ENCODE measurements at places on chromosomes 12 and 14. TPM values are rescaled to one million over a fixed set of nuclear protein-coding genes. Genes with fewer than 3 reads are reported as not detected.

DNA sequence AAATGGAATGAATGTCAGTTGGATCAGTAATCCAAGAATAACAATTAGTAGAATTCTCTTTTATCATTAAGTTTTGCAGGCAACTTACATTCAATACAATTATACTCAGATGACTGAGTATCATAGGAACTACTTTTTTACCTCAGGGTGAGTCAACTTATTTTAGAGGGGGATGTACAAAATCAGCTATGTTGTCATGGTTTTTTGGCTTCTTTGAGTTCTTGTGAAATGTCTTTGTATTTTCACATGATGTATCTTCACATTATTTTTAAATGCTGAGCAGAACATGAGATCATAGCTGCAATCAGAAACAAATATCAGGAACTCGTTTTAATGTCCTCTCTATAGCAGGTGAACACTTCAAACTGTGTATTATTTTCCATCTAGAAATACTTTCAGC is 65.3 kb upstream of the PTPRR start:
- DNase-seq = no peak

RNASE3 gene
- total RNA-seq = not detected

- no peak for DNase-seq
Measured at GRCh38 chr12:100823963-100824362, 29.4 kb downstream of the ANO4 start.

DNA sequence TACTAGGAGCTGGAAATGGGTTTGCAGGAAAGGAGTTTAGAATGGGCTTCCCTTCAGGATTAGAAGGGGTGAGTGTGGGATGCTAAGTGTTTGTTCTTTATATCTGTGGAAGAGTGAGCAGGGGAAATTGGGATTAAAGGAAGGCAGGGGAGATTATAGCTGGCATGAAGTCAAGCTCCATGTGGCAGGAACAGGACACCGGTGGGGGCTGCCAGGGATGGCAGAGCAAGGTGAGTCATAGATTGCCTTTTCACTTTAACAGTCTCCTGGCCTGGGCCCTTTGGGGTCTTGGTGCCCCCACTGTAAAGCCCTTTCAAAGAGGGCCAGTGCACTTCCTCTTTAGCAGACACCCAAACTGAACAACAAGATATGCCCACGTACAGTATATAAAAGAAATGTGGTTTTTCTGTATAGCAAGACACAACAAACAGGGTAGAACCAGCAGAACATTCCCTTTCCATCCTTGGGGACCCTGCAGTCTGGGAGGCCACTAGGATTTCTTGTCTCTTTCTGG is 23.1 kb upstream of the FBXO21 start:
- DNase-seq = no peak

- DNase-seq = no peak
Measured at GRCh38 chr12:29244159-29244765, 95.2 kb downstream of the FAR2 start.

- peak; percentile 60 for DNase-seq
Measured at GRCh38 chr12:13864081-13864673, 117.2 kb downstream of the GRIN2B start.

- no peak for DNase-seq
Measured at GRCh38 chr12:100899301-100899700, 104.7 kb downstream of the ANO4 start.

GRCh38 chr12:108722992-108723766 is 8.1 kb downstream of the CORO1C start:
- no peak for DNase-seq

- DNase-seq = no peak
Measured at GRCh38 chr12:92539110-92539749, 163.6 kb upstream of the PLEKHG7 start.

HSPA2 gene
- total RNA-seq = 1.5 TPM

TMEM119 gene
- total RNA-seq = 0.70 TPM

DNA sequence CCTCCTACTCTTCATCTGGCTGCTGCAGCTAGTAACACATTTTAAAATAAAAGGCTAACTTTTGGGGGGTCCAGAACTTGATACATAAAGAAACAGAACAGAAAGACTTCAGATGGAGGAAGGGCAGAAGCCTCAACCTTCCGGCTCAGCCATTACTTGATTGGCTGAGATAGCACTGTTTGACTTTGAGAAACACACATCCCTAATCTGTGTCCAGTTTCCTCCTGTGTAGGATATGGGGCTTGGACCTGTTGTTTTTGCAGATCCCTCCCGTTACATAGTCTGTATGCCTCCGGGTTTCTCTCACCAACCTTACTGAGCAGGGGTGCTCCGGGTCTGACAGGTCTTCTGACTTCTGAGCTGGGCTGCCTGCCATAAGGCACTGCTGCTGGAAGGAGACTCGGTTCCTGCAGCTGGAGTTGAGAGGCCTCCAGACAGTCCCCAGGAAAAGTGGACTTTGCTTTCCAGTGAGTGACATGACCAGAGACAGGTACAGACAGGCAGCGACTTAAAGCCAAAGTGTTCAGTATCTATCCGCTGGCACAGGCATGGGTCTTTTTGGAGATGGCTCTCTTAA is 8.3 kb upstream of the ZNF641 start:
- DNase-seq = no peak

GRCh38 chr14:61477712-61478462 is 156.5 kb downstream of the PRKCH start:
- peak; percentile 58 for DNase-seq

- DNase-seq = no peak
Measured at GRCh38 chr12:97257726-97258125, 204.9 kb upstream of the RMST start.

CD9 gene
- 55.9 TPM for total RNA-seq

GALNT8 gene
- total RNA-seq = 0.73 TPM

DNA sequence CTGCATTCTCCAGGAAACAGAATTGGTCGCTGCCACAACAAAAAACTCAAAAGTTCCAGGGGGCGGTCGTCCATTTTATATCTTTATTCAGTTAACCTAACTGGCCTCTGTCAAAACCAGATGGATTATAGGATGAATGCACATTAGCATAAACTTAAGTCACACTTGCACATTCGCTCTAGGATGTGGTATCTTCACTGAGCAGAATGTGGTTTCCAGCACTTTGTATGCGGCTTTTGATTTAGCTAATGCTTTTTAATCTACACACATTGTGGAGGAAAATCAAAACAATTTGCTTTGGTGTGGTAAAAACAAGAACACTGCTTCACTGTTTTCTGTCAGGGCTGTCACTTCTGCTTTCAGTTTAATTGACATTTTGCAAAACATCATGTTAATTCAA is 4.5 kb downstream of the TAS2R50 start:
- DNase-seq = no peak

GRCh38 chr12:109273354-109273753 is 35.7 kb downstream of the FOXN4 start:
- DNase-seq = no peak

- DNase-seq = no peak
Measured at GRCh38 chr14:95316821-95317220, 2.9 kb downstream of the CLMN start.

GRCh38 chr14:75144944-75145343 is 18.1 kb upstream of the NEK9 start:
- DNase-seq = no peak

IFI27 gene
- total RNA-seq = 1.3 TPM

GRCh38 chr14:105467249-105467941 is 7.2 kb upstream of the CRIP2 start:
- DNase-seq = no peak

- DNase-seq = no peak
Measured at GRCh38 chr12:120710805-120711296, 593 bp downstream of the UNC119B start.

BEGAIN gene
- total RNA-seq = 1.3 TPM

DNA sequence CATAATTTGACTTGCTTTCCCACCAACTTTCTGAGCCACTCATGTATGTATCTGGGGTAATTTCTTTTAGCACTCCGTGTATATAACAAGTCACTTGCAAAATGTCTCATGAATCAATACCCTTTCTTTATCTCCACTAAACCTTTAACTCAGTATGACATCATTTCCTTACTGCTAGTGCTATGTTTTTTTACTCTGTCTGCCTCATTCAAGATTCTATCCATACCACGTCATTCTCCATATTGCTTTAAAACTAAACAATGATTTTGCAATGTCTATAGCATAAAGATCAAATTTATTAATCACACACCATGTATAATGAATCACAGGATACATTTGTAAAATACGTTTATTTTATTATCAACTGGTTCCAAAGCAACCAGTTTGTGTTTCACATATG is 178.2 kb downstream of the PIK3C2G start:
- DNase-seq = no peak

DNA sequence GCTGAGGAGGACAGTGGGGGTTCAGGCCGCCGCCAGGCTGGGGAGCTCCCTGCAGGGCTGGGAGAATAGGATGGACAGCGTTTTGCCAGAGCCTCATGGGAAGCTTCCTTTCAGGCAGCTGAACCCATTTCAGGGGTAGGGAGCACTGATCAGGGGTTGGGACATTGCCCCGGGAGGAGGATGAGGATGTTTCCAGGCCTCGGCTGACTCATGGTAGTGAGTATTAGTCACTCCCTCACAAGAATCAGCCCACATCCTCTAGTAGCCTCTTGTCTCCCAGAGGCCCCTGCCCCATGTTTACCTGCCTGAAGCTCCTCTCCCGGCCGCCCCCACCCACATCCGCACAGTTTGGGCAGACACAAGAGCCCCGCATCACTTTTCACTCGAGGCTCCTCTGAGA is 89.8 kb downstream of the ZFP36L1 start:
- no peak for DNase-seq

DNA sequence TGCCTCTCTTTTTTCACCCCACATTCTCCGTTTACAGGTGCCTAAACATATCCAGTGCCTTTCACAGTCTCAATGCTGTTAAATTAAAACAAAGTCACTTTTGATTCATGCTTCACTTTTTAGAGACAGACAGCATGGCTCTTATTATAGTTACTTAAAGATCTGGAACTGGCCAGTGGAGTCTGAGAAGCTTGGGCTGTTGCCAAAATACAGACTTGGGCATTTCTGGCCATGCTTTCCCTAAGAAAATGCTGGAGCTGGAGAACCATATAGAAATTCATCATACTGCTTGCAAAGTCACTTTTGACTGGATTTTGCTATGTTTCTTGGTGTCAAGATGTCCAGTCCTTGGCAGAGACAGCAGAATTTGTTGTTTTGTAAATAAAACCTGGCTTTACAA is 12.2 kb upstream of the GPR68 start:
- no peak for DNase-seq

DNA sequence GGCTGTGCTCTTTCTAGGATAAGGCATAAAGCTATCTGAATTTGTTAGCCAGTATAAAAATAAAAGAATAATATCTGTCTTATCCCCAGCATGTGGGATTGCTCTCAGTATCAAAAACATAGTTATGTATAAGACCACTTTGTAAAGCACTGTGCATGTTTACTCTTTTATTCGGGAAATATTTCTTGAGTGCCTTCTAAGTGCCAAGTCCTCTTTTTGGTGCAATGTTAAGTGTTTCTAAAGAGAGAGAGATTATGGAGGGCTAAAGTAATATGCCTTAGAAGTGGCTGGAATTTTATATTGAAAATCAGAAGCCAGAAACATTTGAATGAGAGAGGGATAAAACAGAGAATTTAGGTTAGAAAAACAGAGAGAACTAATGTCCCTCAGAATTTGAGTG is 212.0 kb downstream of the ALG10B start:
- no peak for DNase-seq

- no peak for DNase-seq
Measured at GRCh38 chr12:42021469-42021868, 123.2 kb downstream of the GXYLT1 start.

KRT73 gene
- 12.4 TPM for total RNA-seq

DNA sequence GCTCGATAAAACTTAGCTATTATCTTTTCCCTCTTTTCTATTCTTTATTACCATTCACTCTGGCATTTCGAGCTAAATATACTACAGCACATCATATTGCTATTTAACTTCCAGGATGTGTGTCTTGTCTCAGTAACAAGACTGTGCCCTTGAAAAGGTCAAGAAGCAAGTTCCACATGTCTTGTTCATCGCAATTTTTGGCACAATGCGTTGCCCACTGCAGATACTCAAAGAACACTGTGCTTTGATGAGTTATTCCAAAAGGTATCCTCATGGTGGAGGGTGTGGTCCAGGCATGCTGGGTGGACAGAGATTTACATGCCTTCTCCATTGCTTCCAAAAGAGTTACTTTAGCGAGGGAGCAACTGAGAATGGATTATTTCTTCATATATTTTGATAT is 6.6 kb downstream of the E2F7 start:
- no peak for DNase-seq

GRCh38 chr12:100699209-100699608 is 95.4 kb upstream of the ANO4 start:
- DNase-seq = no peak

DNA sequence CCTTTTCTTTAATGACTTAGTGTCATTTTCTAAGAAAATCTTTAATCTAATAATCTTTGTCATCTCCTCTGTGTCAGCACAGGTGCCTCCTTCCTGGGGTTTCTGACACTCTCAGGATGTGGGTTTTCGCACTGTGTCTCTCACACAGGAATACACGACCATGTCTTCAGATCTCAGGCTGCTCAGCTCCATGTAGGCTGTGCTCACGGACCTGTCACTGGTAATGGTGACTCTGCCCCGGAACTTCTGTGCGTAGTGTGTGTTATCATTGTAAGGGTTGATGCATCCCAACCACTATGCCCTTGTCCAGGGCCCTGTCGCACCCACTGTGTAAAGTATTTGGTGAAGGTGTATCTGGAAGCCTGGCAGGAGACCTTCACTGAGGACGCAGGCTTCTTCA is 647.8 kb downstream of the TMEM121 start:
- no peak for DNase-seq

DNA sequence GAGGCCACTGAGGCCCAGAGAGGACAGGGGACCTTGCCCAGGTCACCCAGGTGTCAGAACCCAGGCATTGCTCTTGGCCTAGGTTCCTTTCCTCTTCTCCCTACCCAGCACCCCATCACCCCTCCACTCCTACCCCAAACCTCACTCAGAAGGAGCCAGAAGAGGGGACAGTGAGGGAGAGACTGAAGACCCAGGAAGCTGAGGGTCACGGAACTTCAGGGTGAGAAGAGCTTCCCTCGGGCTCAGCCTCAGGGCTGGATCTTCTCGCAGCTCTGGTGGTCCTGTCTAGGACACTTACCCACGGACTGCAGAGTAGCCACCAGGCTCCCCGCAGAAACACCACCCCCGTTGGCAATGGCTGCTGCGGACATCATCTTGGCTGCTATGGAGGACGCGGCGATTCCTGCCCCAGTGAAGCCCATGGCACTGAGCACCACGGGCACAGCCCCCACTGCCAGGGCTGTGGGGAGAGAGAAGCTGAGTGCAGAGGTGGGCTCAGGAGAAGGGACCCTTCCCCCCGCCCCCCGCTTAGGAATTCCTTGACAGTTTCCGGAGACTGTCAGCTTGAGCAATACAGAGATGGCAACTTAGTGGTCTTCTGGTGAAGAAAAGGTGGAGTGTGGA is 1.1 kb downstream of the IFI27L2 start:
- DNase-seq = no peak

- DNase-seq = no peak
Measured at GRCh38 chr14:96297000-96297399, 41.0 kb downstream of the BDKRB1 start.

DNA sequence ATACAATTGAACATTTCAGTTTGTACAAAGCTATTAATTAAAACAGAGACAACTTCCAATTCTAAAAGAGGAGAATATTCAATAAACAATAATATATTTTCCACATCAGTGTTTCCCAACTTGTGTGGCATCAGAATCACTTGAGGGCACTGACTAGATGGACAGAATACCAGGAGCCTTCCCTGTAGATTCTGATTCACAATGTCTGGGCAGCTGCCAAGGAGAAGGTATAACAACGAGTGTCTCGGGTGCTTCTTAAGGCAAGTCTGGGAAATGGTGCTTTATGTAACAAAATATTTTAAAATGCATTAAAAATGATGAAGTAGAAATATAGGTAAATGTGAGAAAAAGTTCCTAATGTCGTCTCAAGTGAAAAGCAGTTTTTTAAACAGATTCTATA is 26.2 kb downstream of the GALC start:
- DNase-seq = no peak

All from natural killer cell (primary cell).